ENCODE measurements at places on chromosomes 1 and 21.
A peak's percentile ranks its signal among the peaks of the same experiment; 100 is the strongest.

DNA sequence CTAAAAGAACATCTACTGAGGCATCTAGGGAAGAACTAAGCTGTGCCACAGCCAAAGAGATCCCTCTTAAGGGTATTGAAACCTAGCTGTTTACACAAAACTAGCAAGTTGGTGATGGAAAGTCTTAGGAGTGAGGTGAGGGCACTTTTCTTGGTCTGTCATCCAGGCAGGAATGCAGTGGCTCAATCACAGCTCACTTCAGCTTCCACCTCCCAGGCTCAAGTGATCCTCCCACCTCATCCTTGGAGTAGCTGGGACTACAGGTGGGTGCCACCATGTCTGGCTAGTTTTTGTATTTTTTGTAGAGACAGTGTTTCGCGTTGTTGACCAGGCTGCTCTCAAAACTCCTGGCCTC, 2.4 kb downstream of the PLEKHO1 start:
- DNase-seq = no peak

DNA sequence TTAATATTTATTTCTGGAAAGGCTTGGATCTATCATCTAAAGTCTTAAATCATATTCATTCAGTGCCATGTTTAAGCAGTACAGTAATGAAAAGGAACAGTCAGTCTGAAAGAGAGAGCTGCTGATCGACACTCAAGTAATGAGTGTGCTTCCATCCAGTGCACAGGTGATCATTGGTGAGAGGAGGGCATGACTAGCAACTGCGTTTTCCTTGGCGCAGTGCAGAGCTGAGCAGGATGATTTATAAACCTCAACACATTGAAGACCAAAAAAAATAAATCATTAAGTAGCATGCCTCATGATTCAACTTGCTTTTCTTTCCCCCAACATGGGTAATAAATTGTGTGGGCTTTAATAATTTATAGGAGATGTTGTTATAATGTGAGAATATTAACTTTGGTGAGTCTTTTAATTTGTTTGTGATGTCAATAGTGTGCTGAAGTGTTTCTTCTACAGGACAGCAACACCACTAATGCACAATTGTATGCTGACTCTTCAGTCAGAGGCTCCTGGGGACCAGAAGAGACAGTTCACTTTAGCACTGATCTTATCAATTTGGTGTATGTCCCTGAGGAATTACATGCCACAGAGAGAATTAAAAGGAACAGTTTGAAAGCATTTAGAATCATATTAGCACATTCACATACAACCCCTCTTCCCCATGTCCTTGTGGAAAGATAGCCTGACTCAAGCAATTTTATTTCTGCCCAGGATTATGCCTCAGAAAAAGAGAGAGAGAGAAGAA, 199.7 kb upstream of the ADGRL2 start:
- DNase-seq = no peak

DNA sequence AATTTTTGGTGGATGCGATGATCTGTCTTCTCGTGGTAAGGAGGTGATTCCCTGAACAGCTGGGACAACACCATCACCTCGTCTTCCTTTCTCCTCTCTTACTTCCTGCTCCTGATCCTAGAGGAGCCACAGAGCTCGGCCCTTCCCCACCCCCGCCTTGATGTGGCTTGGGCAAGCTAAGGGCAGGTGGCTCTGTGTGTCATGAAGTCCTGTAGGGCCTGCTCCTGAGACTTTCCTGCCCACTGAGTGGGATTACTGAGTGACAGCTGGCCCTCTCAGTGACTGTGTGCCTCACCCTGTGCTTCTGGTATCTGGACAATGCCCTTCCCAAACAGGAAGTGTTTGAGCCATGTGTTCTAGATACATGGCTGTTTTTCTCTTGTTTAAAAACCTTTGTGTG, 153.0 kb downstream of the KCNJ6 start:
- DNase-seq = no peak

DNA sequence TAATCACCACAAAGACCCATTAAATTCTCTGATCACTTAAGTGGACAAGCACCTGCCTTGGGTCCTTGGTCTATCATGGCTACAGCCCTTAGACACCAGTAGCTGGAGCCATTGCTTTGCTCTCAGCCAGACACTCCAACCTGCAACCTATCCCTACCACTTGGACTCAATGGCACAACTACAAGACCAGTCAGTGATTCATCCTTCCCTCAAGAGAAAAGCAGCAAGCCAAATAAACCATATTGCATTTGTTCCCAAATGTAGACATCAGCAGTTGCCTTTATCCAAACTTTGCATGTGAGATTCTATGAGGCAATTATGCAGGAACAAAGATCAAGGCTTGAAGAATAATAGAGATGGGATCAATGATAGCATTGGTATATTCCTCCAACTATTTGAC, 263.4 kb downstream of the HHIPL2 start:
- DNase-seq = no peak

DNA sequence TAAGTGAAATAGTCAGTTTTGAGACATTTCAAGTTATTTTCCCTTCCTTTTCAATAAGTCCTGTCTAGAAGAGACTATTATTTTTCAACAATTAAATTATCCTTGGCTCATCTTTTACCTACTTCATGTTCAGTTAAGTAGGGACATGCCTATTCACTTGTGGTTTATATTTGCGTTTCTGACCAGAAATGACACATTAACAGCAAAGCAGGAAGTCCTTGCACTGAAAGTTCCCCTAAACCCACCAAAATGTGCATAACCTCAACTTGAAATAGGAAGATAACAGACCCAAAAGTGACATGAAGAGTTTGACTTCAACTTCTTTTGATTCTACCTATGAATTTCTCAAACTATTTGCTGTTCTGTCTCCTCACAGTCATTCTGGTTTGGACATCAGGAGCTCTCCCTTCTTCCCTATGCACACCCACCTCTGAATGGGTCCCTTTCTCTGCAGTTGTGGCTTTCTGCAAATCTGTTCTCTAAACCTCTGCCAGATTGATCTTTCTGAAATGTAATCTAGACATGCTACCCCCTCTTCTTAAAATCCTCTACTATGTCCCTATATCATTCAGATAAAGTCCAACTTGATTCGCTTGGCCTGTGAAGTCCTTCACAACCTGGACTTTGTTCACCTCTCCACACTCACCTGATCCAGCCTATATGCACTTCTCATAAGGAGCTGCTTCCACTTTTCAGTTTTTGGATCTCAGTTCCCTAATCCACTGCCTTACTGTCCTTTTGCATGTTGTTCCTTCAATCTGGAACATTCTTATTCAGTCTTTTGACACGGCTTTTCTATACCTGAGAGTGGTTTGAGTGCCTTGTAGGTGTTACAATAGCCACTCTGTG, 661.5 kb upstream of the ADGRL4 start:
- no peak for DNase-seq

DNA sequence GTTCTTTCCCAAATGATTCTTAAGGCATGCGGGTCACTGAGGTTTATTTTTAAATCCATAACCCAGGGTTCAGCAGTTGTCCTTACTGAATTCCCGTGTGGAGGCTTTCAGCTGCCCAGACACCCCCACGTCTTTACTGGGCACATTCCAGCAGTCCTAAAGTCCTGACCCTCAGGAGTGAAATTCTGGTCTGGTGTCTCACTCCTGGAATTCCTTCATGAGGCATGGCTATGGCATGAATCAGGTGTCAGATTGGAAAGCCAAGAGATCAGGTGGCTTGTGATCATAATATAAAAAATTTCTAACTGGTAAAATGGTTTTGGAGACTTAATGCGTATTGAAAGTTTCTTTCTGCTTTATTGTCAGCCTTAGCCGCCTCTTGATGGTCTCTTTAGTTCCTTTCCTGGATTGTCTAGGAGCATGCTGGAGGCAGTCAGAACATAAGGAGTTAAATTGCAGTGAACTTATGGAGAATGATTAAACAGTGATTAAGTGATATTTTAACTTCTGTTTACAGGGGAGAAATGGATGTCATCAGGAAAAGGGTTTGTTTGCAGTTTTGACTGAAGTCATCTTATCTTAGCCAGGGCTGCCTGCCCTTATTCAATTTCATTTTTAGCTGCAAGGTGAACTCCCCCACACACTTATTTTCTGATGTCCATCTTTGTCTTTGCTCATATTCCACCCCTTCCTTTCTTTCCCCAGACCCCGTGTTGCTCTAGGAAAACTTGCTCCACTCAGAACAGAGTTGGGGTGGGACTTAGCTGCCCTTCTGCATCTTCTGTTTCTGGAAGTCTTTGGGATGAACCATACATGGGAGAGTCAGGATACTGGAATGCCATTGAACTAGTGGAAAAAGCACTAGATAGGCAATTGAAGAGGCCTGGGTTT, 25.7 kb upstream of the MACF1 start:
- DNase-seq = no peak

DNA sequence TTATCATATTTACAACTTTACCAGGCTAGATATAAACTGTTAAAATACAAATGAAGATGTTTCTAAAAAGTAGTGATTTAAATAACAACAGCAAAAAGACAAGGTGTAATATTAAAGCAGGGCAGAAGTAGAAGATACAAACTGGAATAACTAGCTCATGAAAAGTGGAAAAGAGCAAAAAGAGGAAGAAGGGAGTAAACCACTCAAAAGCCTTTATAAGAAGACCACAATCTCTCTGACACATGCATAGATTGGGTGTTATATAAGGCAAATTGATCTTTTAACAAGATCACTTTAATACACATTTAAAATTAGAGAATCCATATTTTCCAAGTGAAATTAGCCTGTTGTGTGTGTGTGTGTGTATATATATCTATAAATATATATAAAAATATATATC, 5.0 kb downstream of the DENND1B start:
- no peak for DNase-seq

GRCh38 chr1:94063379-94063778, 57.6 kb downstream of the ABCA4 start:
- no peak for DNase-seq

GRCh38 chr1:3735027-3735681, 17.1 kb upstream of the CCDC27 start:
- no peak for DNase-seq

DNA sequence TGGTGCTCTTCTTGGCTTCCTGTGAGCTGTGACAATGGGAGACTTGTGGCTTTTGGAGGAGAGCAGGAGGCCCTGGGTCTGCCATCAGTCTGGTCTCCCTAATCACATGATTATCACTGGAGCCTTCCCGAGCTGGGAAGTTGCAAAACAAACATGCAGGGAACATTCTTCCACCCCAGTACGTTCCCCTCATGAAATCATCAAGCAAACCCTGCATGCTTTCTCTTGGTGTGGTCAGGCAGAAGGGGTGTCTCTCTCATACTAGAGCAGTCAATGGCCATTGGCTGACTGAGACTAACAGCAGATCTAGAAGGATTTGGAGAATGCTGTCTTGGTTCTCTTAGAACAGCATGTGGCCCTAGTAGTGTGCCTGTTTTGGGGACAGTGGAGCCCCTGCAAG, 111.2 kb downstream of the LIPI start:
- no peak for DNase-seq

- DNase-seq = no peak
Measured at GRCh38 chr1:43299101-43299500, 1.7 kb upstream of the TIE1 start.

DNA sequence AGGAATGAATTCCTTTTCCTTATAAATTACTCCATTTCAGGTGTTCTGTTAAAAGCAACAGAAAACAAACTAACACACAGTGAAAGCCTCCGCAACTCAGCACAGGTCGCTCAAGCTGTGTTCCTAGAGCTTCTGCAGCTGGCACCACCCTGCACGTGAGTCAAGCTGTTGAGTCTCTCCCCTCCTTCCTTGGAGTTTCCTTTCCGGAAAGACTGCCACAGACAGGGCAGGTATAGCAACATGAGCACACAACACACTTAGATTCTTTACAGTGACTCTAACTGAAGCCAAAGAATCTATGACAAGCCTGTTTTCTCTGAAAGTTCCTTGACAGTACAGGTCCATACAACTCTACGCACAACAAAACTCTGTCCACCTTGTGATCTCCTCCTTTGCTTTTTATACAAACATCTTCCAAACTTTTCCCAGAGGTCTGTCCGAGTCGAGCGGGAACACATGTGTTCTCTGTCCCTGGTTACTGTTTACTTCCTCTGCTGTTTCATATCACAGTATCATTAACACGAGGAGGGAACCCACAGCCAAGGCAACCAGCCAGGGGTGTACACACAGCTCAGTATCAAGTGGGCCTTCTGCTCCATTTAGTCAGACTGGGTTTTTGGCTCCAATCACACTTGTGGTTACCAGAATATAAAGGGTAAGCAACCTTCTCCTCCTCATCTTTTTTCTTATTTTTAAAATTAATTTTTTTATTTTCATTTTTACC, 38.7 kb upstream of the DESI2 start:
- DNase-seq = no peak

DNA sequence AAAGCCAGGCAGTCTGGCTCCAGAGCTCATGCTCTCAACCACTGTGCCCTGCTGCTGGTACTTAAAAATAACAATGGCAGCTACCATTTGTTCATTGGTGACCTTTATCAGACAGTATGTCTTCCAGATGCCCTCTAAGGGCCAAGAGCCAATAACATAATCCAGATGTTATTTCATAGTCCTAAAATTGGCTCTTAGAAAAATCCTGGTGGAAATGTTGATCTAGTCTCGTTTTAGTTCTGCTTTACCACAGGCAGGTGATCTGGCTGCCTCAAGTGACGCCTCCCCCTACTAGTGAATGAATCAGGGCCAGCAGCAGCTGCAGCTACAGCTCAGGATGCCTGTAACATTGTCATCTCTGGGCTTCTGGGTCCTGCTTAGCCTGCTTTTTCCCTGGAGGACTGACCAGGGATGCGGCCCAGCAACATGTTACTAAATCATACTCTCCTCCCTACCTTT, 12.6 kb upstream of the HMGN2 start:
- no peak for DNase-seq

- DNase-seq = peak; percentile 76
Measured at GRCh38 chr1:40774266-40774998, 9.2 kb upstream of the KCNQ4 start.

DNA sequence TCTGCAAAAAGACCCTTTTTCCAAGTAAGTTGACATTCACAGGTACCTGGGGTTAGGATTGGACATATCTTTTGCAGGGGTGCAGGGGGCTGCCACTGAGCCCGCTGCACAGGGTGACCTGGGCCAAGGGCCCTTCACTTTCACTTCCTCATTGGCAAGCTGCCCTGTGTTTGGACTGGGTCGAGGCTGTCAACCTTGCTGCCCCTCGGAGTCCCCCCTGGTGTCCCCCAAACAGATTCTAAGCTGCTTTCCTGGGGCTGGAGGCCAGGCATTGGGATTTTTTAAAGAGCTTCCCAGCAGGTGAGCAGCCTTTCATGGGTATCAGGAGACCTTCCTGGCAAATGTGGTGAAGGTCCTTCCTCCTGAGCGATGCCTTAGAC, 7.9 kb upstream of the UMODL1 start:
- no peak for DNase-seq

All from hematopoietic multipotent progenitor cell treated with erythropoietin and hydrocortisone succinate and interleukin-3 and kit ligand, for 15 days (in vitro differentiated cells).